Activated CD4-positive, alpha-beta T cell treated with anti-CD3 and anti-CD28 coated beads, Interleukin-2, amount 10 ng/mL, durations not matched to agents 24 days and 14 days (primary cell): ENCODE measurements at places on chromosomes 13 and 19. TPM values are rescaled to one million over a fixed set of nuclear protein-coding genes. Genes with fewer than 3 reads are reported as not detected.

Gene GFY
- not detected in 2 replicates for total RNA-seq

Gene FBXO27
- total RNA-seq, result 0.14 and 0.17 TPM in 2 replicates

Gene UBE2L5
- total RNA-seq, result not detected in 2 replicates

- no peaks in the 10 kb centered on the region for H3K36me3 ChIP-seq
- H3K4me1 ChIP-seq, result peaks cover 12% of the 10 kb centered on the region
- no peaks in the 10 kb centered on the region for H3K27me3 ChIP-seq
- H3K27ac ChIP-seq, result no peak overlapping the region
These were observed 36.6 kb upstream of the POMP start for GRCh38 chr13:28622286-28622685.

DNA sequence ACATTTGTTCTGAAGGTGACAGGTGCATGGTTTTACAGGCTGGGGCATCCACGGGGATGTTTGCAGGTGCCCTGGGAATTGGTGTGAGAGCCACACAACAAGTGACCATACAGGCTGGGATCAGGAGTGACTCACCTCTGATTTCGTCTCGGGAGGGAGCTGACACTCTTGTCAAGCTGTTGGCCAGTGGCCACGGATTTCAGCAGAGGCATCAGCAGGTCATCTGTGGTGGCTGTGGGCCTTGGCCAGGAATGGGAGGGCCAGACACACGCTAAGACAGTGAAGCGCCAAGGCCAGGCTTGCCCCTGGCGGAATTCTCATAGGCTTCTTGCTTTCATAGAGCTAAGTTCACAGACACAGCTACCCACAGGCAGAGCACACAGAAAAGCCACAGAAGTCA lies 108.6 kb downstream of the HSPH1 start:
- no peaks in the 10 kb centered on the region for H3K36me3 ChIP-seq
- H3K27ac ChIP-seq, result no peak overlapping the region
- no peak for DNase-seq
- H3K27me3 ChIP-seq, result peaks cover 9% of the 10 kb centered on the region

DNA sequence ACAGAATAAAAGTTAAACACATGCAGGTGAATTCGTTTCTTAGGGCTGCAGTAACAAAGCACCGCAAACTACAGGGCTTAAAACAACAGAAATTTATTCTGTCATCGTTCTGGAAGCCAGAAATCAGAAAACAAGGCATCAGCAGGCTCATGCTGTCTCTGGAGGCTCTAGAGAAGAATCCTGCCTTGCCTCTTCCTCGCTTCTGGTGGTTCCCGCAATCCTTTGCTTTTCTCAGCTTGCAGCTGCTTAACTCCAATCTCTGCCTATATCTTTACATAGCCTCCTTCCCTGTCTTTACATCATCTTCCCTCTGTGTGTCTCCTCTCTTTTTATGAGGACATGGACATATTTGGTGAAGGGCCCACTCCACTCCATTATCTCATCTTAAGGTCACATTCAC lies 6.2 kb upstream of the NBEA start:
- no peaks in the 10 kb centered on the region for H3K36me3 ChIP-seq
- no peak overlapping the region for H3K4me3 ChIP-seq
- H3K27me3 ChIP-seq, result peaks cover 15% of the 10 kb centered on the region
- no peak for DNase-seq
- H3K4me1 ChIP-seq, result no peaks in the 10 kb centered on the region
- no peak overlapping the region for H3K27ac ChIP-seq

- H3K4me3 ChIP-seq, result peak overlapping the region; percentile 44
- H3K36me3 ChIP-seq, result peaks cover 10% of the 10 kb centered on the region
- no peaks in the 10 kb centered on the region for H3K27me3 ChIP-seq
- peaks cover 72% of the 10 kb centered on the region for H3K4me1 ChIP-seq
- DNase-seq, result no peak
These were observed 20.1 kb upstream of the DOCK9 start for GRCh38 chr13:98997738-98998641.

- H3K36me3 ChIP-seq, result no peaks in the 10 kb centered on the region
- peaks cover 4% of the 10 kb centered on the region for H3K27me3 ChIP-seq
- no peak for DNase-seq
- no peak overlapping the region for H3K4me3 ChIP-seq
- no peak overlapping the region for H3K27ac ChIP-seq
These were observed 64.7 kb upstream of the OXGR1 start for GRCh38 chr13:97058926-97059325.

- DNase-seq, result no peak
- no peaks in the 10 kb centered on the region for H3K27me3 ChIP-seq
- no peaks in the 10 kb centered on the region for H3K4me1 ChIP-seq
- no peak overlapping the region for H3K27ac ChIP-seq
- H3K36me3 ChIP-seq, result no peaks in the 10 kb centered on the region
These were observed 247.3 kb downstream of the MTUS2 start for GRCh38 chr13:29067306-29067945.

DNA sequence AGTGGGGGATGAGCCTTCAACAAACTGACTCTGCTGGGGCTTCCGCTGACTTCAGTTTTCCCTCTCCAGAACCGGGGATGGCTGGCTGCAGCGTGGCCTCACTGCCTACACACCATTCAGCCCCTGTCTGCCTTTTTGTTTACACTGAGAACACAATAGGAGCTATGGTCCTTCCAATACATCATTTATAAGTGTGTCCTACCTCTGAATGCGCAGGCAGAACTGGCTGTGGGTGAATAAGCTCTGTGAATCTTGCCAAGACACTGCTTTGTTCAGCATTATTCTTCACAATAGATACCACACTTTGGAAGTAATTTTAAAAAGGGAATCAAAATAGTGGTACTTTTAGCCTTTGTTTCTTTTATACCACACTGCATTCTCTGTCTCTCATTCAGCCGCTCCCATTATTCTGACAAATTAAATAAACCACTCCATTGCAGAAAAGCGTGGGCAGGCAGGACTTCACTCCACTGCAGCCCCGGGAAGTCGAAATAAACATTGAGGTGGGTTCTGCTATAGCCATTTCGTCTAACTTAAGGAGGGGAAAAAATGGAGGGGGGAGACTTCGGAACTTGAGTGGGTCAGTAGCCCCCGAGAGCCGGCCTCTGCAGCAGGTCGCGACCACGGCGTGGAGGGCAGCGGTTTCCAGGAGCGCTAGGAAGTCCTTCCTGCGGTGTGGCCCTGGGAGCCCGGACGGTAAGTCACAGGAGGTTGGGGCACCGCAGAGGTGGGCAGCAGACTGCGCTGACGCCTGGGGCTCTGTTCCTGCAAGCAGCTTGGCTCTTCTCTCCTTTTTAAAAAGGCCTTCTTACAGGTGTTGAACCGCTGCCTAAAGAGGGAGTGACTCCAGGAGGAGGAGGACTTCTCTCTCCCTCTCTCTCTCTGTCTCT lies 94.8 kb upstream of the SOX1 start:
- peaks cover 4% of the 10 kb centered on the region for H3K36me3 ChIP-seq
- no peak overlapping the region for H3K4me3 ChIP-seq
- H3K4me1 ChIP-seq, result no peaks in the 10 kb centered on the region
- H3K27ac ChIP-seq, result no peak overlapping the region

- DNase-seq, result no peak
- peak overlapping the region; percentile 48 for H3K27ac ChIP-seq
- H3K4me1 ChIP-seq, result peaks cover 3% of the 10 kb centered on the region
- H3K27me3 ChIP-seq, result peaks cover 9% of the 10 kb centered on the region
These were observed 90.2 kb downstream of the RAB20 start for GRCh38 chr13:110471156-110471832.

DNA sequence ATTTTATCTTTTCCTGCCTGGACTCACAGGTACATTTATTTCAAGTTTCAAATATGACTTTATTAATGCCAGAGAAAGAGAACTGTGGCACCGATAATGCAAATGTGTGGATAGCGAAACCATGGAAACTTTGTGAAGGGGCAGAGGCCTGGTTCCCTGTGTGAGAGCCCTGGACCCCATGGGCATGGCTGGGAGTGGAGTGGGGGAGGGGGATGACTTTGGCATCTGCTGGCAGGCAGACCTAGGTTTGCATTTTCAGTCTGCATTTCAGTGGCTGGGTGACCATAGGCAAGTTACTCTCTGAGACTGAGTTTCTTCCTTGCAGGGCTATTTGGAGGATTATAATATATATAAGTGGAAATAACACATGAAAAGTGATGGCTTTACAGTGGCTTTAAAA lies 163.8 kb upstream of the TMTC4 start:
- DNase-seq, result no peak
- no peaks in the 10 kb centered on the region for H3K36me3 ChIP-seq
- H3K27ac ChIP-seq, result no peak overlapping the region
- no peak overlapping the region for H3K4me3 ChIP-seq
- H3K27me3 ChIP-seq, result peaks cover 6% of the 10 kb centered on the region
- no peaks in the 10 kb centered on the region for H3K4me1 ChIP-seq
